ENCODE measurements at places on chromosomes 7 and 10.

- no peak for DNase-seq
- H3K36me3 ChIP-seq = no peaks in the 10 kb centered on the region
- no peak overlapping the region for H3K4me3 ChIP-seq
These were observed 202.2 kb downstream of the VTI1A start for GRCh38 chr10:112649006-112649821.

GRCh38 chr7:37981664-37982063 lies 61.2 kb downstream of the EPDR1 start:
- no peaks in the 10 kb centered on the region for H3K4me1 ChIP-seq
- no peaks in the 10 kb centered on the region for H3K27me3 ChIP-seq
- no peak overlapping the region for H3K4me3 ChIP-seq
- H3K27ac ChIP-seq = no peak overlapping the region
- no peaks in the 10 kb centered on the region for H3K36me3 ChIP-seq

GRCh38 chr7:42055171-42055570 lies 181.8 kb downstream of the GLI3 start:
- no peaks in the 10 kb centered on the region for H3K4me1 ChIP-seq
- H3K36me3 ChIP-seq = no peaks in the 10 kb centered on the region

DNA sequence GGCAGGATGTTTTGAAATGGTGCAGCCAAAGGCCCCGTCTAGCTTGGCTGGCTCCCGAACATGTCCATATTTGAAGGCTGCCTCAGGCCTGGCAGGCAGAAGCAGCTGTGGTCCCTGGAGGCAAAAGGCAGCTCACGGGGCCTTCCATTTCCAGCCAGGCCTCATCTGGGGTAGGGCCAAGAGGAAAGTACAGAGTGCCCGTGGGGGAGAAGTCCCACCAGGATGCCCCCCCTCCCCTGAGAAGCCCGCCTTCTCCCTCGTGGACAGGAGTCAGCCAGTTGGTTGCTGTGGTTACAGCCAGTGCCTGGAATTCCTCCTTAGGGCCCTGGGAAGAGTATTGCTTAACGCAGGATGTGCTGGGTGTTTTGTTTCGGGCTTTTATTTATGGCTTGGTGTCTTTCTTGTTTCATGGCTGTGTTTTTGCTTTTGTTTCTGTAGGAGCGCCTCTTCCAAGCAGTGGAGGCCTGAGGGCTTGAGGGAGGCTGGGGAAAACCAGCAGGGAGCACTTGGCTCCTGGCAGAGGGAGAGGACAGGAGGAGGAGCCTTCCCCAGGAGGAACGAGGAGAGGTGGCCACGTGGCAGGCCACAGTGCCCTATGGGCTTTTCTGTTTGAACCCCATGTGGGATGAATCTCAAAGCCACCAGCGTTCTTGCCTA lies 45.4 kb downstream of the CHST3 start:
- no peaks in the 10 kb centered on the region for H3K27me3 ChIP-seq
- peaks cover 33% of the 10 kb centered on the region for H3K36me3 ChIP-seq
- peak; percentile 94 for DNase-seq
- H3K4me3 ChIP-seq = no peak overlapping the region

DNA sequence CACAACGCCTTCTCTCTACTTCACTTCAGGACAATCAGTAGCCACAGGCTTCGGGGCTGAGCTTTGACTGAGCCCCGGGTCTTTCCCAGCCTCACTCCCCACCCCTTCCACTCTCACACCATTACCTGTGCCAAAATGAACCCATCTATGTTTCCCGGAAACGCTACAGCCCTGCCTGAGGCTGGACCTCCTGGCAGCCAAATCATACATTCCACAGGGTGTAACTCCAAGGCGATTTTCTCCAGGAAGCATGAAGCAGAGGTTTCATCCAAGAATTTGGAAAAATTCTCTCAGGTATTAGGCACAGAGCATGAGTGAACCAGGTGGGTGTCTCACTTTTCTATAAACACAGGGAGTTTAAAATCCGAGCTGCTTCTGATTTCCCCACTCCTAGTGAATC lies 286.3 kb downstream of the TNS3 start:
- no peaks in the 10 kb centered on the region for H3K4me1 ChIP-seq
- peak; percentile 49 for DNase-seq
- peaks cover 68% of the 10 kb centered on the region for H3K36me3 ChIP-seq
- peak overlapping the region; percentile 77 for H3K27ac ChIP-seq
- H3K4me3 ChIP-seq = no peak overlapping the region

DNA sequence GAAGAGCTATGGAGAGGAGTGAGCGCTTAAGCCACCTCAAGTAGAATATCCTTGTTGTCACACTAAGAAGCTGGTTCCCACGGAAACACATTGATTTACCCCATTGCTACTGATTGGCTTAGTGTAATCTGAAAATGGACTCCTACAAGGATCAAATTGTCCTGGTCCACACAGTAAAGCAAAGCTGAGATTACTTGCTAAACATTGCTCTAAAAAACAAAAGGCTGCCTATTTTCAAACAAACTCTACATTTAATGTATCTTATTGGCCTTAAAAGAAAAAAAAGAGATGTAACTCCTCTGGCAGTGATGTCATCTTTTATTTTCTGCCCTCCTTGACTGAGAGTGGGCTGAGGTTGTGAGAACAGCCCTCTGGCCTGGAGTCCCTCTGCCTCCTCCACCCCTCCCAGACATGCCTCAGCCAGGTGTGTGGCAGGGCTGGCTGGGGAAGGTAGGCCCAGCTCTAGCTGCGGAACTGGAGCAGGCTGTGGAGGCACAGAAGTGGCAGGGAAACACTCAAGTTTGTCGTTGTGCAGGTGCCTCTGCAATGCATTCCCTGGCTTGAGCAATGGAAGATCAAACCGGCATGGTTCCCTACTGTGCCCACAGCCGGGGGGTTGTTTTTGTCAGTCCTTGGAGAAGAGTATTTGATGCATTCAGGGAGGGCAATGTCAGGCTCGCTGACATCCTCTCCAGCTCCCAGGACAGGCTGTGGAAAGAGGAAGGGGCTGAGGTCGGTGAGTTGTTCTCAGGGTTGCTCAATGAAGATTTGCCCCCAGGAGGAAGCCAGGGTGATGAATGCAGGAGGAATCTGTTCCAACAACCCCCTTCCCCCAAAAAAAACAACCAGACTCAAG lies 9.1 kb downstream of the KLF6 start:
- no peak overlapping the region for H3K4me3 ChIP-seq
- H3K36me3 ChIP-seq = peaks cover 59% of the 10 kb centered on the region
- H3K27me3 ChIP-seq = no peaks in the 10 kb centered on the region
- no peaks in the 10 kb centered on the region for H3K4me1 ChIP-seq
- peak overlapping the region; percentile 100 for H3K27ac ChIP-seq
- DNase-seq = no peak

All from right atrium auricular region (tissue), 2 donors.